ENCODE measurements at places on chromosomes 5 and 9. TPM values are rescaled to one million over a fixed set of nuclear protein-coding genes. Genes with fewer than 3 reads are reported as not detected.
A peak's percentile ranks its signal among the peaks of the same experiment; 100 is the strongest.

DNA sequence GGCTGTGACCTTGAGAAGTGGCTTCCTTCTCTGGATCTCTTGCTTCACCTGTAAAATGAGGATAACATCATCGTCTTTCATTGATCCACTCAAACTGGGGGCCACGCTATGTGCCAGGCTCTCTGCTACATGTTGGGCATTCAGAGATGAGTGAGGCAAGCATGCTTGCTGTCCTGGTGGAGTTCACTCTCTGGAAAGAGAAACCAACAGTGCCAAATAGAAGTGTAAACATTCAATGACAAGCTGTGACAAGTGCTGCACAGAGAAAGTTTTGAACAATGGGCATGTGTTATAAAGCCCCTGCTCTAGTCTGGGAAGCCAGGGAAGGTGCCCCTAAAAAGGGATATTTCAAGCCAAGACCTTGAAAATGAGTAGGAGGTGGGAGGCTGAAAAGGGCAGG, 50.9 kb upstream of the AFAP1L1 start:
- no peaks in the 10 kb centered on the region for H3K4me1 ChIP-seq
- H3K27ac ChIP-seq, result no peak overlapping the region
- peaks cover 10% of the 10 kb centered on the region for H3K27me3 ChIP-seq
- DNase-seq, result no peak
- H3K4me3 ChIP-seq, result no peak overlapping the region
- H3K36me3 ChIP-seq, result no peaks in the 10 kb centered on the region

The TLX3 gene
- not detected for total RNA-seq

The COL15A1 gene
- 0.42 TPM for total RNA-seq

GRCh38 chr5:102077920-102078319, 218.2 kb downstream of the SLCO4C1 start:
- no peaks in the 10 kb centered on the region for H3K4me1 ChIP-seq
- DNase-seq, result no peak
- H3K36me3 ChIP-seq, result no peaks in the 10 kb centered on the region
- H3K4me3 ChIP-seq, result no peak overlapping the region

- peaks cover 11% of the 10 kb centered on the region for H3K4me1 ChIP-seq
- peak overlapping the region; percentile 18 for H3K27ac ChIP-seq
- H3K27me3 ChIP-seq, result no peaks in the 10 kb centered on the region
- no peak overlapping the region for H3K4me3 ChIP-seq
Observed at GRCh38 chr5:54997081-54997480, 11.7 kb upstream of the ESM1 start.

- H3K27ac ChIP-seq, result no peak overlapping the region
- no peaks in the 10 kb centered on the region for H3K27me3 ChIP-seq
- H3K4me3 ChIP-seq, result no peak overlapping the region
- H3K4me1 ChIP-seq, result peaks cover 8% of the 10 kb centered on the region
Observed at GRCh38 chr5:40288800-40289485, 390.8 kb upstream of the PTGER4 start.
